ENCODE measurements at places on chromosomes 7 and 10.

DNA sequence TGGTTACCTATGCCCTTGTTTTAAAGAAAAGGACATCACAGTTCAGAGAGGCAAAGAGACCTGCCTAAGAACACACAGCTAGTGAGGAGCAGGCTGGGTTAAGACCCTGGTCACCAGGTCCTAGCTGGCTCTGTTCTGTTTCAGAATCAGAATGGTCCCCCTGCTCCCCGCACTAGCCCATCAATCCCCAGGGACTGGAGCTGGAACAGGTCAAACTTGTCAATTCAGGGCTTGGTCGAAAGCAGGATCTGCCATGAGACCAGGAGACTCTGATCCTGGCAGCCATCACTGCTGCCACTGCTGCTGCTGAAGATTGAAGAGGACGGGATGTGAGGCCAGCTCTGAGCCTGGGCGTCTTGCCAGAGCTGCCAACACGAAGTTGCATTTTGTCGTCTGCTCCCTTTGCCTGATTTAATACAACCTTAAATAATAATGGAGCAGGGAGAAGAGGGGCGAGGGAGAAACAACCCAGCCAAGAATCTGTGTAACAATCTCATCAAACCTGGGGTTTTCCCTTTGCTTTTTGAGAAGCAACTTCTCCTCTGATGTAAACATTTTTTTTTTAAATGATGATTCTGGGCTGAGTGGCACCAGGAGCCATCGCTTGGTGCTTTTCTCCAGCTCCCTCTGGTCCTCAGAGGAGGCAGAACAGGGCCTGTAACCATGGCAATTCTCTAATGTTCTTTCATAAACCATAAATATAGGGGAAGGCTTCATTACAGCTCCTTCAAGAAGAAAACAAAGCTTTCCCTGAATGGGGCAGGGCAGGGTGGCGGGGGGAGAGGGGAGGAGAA lies 119.0 kb upstream of the SORCS3 start:
- DNase-seq, result no peak

DNA sequence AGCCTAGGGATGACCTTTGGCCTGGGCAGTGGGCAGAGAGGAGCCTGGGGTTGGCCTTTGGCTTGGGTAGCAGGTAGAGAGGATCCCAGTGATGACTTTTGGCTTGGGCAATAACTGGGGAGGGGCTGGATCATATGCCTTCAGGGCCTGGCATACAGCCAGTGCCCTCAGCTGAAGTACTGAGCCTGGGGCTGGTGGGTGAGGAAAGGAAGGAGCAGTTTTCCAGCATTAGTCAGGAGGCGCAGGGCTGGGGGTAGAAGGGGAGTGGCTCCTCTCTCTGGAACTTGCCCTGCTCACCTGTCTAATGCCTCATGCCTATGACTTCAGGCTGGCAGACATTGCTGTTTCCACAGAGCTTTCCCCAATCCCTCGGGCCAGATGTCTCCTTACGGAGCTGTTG lies 15.2 kb upstream of the COMTD1 start:
- no peak for DNase-seq

DNA sequence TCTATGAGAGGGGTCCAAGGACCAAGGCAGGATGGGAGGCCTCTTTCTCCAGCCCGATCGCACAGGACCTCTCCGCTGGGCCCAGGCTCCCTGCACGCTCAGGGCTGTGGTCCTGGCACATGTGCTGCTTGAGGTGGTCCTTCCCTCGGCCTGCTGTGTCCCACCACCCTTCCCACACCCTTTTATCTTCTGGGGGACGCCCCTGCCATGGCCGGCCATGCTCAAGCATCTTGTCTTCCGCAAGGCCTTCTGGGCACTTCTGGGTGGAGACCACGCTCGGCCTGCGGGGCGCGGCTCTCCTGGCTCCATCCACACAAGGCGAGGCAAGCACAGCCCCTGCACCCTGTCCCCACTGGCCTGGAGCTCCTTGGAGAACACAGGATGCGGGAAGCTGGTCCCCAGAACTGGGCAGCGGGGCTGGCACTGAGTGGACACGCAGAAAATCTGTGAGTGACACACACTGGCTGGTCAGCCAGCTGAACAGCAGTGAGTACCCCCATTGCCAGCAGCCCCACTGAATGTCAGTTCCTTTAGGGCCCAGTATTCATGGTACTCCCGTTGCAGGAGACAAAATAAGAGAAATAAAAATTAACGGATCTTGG lies 115.9 kb downstream of the TCERG1L start:
- no peak for DNase-seq

DNA sequence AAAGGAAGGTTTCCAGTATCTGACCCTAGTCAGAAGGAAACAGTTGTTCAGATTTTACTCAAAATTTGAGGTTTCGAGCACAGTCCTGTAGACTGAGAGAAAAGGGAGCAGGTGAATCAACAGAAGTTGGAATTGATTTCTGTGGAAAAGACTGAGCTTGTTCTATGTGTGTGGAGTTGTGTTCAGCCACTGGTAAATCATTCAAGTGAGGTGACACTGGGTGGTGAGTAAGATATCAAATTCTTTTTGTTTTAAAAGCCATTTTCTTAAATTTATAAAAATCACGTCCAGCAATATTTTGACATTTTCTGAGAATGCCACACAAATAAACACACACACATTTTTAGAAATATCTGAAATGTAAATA lies 165.1 kb downstream of the HGF start:
- no peak for DNase-seq

GRCh38 chr10:122388287-122388997 lies 13.9 kb downstream of the PLEKHA1 start:
- DNase-seq, result no peak

- no peak for DNase-seq
These were observed 100.4 kb upstream of the SEMA3D start for GRCh38 chr7:85287106-85287825.

GRCh38 chr10:34094146-34094696 lies 720.9 kb downstream of the PARD3 start:
- DNase-seq, result no peak

- DNase-seq, result no peak
These were observed 1.3 kb downstream of the THSD7A start for GRCh38 chr7:11830582-11831155.

GRCh38 chr10:47243791-47244190 lies 56.2 kb upstream of the GDF10 start:
- DNase-seq, result no peak

GRCh38 chr10:122148876-122149560 lies 122.1 kb upstream of the BTBD16 start:
- DNase-seq, result no peak

- DNase-seq, result no peak
These were observed 1.4 kb downstream of the GCK start for GRCh38 chr7:44187636-44188416.

DNA sequence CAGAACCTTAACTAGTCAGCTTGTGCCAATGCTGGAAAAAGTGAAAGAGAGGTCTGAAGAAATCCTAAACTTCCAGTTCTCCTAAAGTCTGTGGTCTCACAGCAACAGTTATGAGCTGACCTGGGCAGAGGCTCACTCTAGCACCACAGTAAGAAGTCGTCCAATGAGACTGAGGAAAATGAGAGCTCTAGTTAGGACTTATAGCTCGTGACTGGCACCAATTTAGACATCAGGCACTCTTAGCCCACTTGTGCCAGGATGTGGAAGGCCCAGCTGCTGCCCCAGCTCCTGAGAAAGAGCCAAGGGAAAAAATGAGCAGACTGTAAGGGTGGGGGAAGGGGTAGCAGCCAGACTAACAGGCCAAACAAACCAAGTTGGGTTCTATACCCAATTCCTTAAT lies 7.6 kb downstream of the MMS19 start:
- no peak for DNase-seq

- no peak for DNase-seq
These were observed 343.1 kb downstream of the HPSE2 start for GRCh38 chr10:98892523-98892922.

DNA sequence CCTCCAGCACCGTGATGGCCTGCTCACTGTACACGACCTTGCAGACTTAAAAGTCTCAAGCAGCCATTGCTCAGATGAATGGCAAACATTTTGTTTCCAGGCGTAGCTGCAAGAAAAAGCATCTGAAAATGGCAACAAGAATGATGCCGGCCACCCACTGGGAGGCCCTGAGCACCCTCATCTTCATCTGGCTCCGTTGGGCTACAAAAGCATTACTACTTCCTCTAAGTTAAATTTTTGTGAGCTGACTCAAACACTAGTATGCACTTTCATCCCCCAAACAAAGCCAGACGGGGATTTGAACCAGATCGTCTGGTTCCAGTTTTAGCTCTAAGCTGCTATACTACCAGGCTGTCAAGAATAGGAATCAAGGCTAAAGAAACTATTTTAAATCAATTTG lies 116.6 kb upstream of the CDK1 start:
- DNase-seq, result no peak

DNA sequence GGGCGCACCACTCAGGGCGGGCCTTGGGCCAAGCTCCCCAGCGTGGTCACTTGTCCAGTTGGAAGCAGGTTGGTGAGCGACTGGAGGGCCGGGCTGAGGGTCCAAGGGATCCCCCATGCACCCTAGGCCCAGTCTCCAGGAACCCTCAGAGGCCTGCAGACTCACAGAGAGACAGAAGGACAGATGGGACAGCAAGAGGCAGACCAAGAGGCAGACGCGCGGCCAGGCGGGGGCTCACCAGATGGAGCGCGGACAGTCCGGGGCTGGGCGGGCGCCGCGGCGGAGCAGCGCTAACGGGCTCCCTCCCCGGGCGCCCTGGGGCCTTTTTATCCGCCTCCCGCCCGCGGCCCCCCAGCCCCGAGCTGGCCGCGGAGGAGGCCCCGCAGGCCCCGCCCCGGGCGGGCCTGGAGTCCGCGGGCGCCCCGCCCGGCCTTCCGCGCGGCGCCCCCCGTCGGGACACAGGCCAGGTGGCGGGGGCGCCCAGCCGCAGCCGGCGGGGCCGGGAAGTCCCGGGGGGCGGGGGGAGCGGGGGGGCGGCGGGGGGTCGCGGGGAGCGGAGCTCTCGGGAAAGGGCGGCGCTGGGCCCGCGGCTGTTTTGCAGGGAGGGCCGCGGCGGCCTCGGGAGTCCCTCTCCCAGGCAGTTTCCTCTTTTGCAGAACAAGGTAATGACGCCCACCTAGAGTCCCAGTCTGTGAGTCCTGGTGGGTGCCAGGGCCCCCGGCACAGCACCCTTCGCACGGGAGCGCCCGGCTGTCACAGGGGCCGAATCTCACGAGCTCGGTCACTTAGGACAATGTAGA lies at the start of gene LOXL4:
LOXL4 (minus strand) TSS at position 301 of the 800 bp plus-strand sequence. CDS start 5,175 bp downstream, outside the sequence.
- DNase-seq, result no peak

- no peak for DNase-seq
These were observed 76.2 kb downstream of the TMEM26 start for GRCh38 chr10:61376908-61377368.

GRCh38 chr10:31586723-31587638 lies 268.0 kb downstream of the ZEB1 start:
- DNase-seq, result no peak

- DNase-seq, result no peak
These were observed 1.6 kb downstream of the ZNF746 start for GRCh38 chr7:149495785-149496641.

GRCh38 chr10:50641626-50642025 lies 17.9 kb upstream of the SGMS1 start:
- DNase-seq, result no peak

DNA sequence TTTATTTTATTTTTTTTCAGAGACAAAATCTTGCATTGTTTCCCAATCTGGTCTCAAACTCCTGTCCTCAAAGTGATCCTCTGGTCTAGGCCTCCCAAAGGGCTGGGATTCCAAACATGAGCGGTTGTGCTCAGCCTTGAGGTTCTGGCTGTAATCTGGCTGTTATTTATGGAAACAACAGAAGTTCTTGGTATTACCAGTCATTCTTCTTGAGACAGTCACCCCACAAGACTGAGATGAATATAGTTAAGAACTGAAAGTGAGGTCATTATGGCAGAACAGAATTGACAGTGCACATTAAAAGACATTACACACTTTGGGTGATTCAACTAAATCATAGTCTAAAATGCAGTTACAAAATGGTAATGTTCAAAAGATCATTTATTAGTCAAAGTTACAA lies 719.5 kb downstream of the ZWINT start:
- no peak for DNase-seq

DNA sequence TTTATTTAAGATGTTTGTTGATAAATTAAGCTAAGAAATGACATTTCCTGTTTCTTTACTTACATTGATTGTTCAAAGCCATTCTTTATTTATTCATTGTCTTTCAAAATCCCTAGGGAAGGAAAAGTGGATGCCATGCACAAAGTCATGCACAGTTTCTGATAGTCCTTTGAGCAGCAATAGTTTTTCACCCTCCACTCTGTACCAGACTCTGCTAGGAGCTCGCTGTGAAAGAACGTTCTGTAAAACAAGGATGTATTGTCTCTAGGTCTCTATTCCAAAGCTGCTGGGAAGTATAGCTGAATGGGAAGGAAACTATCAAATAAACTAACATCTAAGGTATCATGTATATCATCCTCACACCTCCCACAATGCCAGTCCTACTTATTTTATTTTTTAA lies 7.8 kb upstream of the NOC3L start:
- DNase-seq, result no peak

DNA sequence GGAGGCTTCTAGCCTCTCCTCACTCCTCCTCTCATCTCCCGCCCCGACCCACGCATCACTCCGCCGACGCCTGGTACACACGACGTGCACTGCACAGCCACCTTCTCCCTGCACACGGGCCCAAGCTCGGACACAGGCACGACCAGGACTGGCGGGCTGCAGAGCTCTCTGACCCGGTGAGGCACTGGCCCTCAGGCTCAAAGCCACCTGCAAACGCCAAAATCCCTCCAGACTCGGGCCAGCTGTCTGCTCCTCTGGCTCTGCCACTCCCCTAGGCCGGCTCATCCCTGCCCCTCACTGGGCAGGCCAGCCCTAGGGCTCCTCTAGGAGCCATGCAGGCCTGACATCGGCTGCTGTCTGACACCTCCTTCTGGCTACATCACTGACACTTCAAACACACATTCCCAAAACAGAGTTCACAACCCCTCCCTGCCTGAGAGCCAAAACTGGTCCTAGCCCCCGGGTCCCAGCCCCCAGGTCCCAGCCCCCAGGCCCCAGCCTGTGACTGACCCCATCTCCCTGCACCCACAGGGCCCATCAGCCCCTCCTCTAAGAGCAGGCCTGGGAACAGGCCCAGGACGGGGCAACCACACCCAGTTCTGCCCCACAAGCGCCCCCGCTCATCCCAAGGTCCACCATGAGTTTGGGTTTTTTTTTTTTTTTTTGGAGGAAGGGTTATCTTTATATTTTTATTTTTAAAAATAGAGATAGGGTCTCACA lies 35.1 kb downstream of the MAD1L1 start:
- no peak for DNase-seq

DNA sequence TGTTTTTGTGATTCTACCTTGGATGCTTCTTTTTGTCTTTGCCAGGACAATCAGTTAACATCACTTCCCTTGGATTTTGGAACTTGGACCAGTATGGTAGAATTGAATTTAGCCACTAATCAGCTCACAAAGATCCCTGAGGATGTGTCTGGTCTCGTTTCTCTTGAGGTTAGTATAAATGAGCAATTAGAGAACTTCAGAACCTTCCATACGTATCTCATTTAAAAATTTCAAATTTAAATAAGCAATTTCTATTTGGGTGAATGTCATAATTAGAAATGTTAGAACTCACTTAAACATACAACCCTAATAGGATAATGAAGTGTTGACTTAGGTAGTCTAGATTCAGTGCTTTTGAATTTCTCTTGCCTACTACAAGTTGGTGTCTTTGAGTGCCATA lies 69.3 kb upstream of the ADRA2A start:
- no peak for DNase-seq

GRCh38 chr10:3850999-3851937 lies 66.3 kb upstream of the KLF6 start:
- no peak for DNase-seq

All from activated CD4-positive, alpha-beta T cell treated with anti-CD3 and anti-CD28 coated beads, Interleukin-2, amount 50 U/mL, for 1 hour (primary cell).